Suppressor macrophage treated with lipopolysaccharide for 4 hours (primary cell): ENCODE measurements at places on chromosomes 7 and 10.

DNA sequence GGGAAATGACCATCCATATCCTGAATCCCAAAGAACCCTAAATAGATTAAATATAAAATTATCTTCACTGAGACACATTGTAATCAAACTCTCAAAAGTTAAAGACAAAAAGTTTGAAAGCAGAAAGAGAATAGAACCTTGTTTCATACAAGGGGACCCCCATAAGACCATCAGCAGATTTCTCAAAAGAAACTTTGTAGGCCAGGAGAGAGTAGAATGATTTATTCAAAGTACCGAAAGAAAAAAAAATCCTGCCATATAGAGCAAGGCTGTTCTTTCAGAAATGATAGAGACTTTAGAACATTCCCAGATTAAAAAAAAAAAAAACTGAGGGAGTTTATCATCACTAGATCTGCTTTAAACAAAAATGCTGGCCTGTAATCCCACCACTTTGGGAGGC is 34.8 kb upstream of the KLF14 start:
- no peak for DNase-seq

GRCh38 chr10:35822316-35822715 is 180.2 kb upstream of the FZD8 start:
- DNase-seq, result no peak

DNA sequence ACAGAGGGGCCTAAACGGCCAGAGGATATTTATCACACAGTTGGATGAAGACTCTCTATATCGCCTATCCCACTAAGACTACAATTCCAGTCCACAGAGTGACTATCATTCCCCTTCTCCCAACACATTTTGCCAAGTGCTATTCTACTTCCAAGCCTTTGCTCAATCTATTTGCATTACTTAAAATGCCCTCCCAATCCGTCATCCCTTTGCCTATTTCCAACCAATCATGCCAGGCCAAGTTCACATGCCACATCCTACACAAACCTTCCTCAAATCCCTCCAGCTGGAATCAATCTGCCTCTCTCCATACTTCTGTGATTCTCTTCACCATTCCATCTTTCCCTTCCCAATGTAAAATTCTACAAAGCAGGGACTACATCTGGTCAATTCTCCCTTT is 38.2 kb downstream of the SMURF1 start:
- no peak for DNase-seq

DNA sequence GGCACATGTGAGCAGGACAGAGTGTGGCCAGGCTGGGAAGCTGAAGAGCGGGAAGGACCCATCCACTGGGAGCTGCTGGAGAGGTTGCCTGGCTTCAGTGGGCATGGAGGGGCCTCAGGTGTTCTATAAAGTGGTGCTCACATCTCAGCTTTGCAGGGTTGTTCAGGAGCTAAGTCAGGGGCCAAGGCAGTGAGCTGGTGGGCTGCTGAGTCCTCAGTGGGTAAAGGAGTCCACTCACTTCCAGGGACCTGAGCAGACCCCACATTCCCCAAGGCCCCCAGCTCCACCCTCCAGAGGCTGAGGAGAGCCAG is 28.8 kb upstream of the C10orf53 start:
- no peak for DNase-seq

DNA sequence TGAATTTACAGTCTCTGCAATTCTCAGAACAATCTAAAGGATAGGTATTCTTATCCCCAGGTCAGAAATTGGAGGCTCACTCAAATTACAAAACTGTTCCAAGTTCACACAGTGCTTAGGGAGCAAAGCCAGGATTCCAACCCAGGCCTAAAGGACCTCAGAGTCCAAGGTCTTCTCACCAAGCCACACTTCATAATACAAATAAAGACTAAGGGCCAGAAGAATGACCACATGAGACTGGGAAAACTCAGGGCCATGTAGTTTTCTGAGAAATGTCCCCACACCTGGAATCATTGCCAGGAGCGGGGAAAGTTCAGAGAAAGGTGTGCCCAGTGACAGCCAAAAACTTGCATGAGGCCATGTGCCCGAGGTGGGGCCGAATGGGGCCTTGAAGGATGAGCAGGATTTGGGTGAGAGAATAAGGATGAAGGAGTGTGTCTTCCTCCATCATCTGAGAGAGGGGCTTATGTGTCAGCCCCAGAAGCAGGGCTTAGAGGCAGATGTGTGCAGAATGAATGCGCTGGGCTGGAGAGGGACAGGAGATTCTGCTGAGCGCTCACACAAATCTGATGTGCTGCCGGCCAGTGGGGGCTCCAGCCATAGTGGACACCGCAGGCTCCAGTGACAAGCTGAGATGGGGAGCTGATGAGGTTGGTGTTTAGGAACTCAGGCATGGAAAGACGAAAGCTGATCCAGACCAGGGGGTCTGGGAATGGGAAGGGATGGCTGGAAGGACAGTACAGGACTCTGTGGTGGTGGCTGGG is 35.9 kb downstream of the BLNK start:
- no peak for DNase-seq

DNA sequence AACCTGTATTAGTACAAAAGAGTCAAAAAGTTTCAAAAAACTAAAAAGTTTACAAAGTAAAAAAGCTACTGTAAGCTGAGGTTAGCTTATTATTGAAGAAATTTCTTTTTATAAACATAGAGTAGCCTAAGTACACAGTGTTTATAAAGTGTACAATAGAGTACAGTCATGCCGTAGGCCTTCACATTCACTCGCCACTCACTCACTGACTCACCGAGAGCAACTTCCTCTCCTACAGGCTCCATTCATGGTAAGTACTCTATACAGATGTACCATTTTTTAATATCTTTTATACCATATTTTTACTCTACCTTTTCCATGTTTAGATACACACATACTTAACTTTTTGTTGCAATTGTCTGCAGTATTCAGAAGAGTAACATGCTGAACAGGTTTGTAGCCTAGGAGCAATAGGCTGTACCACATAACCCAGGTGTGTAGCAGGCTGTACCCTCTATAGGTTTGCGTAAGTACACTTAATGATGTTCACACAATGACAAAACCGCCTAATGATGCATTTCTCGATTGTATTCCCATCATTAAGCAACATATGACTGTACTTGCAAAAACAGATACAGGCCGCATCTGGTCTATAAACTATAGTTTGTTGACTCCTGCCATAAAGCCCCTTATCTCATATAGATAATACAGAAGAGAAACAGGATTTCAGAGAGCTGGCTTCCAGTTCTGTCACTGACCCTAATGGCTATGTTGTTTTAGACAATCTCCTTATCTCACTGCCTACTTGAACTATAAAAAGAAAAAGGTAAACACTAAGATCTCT is 438.8 kb downstream of the HTR7 start:
- no peak for DNase-seq

DNA sequence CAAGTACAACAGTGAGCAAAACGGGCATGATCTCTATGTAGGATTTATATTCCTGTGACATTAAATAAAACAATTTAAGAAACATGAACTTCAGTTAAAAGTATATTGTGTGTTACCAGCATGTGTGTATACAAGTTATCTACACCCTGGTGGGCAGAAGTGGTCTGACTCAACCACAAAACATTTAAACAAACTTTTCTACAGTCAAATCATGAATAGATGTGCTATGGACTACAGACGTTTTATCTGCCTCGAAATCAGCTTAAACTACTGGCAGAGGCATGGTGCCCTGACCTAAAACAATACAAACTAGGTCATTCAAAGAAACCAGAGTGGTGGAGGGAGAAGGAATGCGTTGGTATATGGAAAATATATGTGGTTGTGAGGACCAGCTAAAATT is 3.6 kb downstream of the ARL3 start:
- no peak for DNase-seq

DNA sequence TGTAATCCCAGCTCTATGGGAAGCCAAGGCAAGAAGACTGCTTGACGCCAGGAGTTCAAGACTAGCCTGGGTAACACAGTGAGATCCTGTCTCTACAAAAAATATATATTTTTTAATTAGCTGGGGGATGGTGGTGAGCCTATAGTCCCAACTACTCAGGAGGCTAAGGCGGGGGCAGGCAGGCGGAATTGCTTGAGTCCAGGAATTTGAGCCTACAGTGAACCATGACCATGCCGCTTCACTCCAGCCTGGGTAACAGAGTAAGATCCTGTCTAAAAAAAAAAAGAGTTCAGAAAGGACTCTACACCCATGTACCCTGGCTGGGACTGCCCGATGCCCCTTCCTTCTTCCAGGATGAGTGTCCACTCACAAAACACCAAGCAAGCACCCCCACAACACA is 648.7 kb downstream of the PARD3 start:
- DNase-seq, result no peak

DNA sequence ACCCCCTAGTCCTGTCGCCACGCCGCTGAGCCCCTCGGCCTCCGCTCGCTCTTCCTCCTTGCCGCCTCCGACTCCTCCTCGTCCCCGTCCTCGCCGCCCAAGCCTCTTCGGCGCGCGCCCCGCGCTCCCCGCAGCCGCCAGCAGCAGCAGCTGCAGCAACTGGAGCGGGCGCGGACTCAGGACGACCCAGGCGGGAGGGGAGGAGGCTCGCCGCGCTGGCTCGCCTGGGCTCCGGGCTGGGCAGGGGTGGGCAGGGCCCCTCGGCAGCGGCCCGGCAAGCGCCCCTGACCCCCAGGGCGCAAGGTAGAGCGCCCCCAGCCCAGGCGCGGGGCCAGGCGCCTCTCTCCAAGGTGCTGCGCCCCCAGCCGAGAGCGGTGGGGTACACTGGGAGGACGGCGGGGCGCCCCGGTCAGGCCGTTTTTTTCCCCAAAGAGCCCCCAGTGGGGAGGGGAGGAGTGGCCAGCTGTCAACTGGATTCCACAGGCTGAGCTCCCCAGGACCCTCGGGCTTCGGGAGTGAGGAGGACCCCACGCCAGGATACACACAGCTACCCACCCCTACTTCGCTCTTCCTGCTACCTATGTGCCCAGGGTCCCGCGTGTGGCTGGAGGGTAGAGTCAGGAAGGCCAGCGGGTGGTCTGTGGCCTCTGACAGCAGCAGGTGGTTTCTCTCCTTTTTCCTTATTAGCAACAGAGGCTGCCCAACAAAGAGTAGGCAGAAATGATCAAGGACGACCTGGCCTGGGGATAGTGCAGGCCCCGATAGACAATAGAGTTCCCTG is 903 bp upstream of the KCNMA1 start:
- DNase-seq, result no peak

DNA sequence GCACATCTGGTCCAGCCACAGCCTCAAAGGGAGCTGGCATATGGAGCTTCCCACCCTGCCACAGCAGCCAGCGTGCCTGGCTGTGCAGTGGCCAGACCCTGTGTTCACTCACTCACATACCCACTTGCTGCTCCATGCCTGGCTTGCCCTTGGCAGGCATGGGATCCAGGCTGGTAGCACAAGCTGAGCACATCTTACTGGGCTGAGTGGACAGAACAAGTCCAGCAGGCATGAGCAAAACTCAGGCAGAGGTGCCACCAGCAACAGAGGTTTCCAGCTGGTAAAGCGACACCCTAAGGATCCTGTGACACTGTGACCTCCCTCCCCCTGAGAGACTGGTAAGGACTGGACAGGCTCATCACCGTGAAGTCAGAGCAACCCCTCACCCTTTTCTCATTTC is 25.1 kb downstream of the SVIL start:
- DNase-seq, result no peak
